CD4-positive, alpha-beta memory T cell (primary cell): ENCODE measurements at places on chromosomes 7 and 10. TPM values are rescaled to one million over a fixed set of nuclear protein-coding genes. Genes with fewer than 3 reads are reported as not detected.

- H3K4me1 ChIP-seq, result no peaks in the 10 kb centered on the region
- no peak for DNase-seq
- no peaks in the 10 kb centered on the region for H3K27me3 ChIP-seq
- H3K36me3 ChIP-seq, result no peaks in the 10 kb centered on the region
- H3K4me3 ChIP-seq, result no peak overlapping the region
Observed at GRCh38 chr10:12909836-12910185, 91.7 kb downstream of the CCDC3 start.

DNA sequence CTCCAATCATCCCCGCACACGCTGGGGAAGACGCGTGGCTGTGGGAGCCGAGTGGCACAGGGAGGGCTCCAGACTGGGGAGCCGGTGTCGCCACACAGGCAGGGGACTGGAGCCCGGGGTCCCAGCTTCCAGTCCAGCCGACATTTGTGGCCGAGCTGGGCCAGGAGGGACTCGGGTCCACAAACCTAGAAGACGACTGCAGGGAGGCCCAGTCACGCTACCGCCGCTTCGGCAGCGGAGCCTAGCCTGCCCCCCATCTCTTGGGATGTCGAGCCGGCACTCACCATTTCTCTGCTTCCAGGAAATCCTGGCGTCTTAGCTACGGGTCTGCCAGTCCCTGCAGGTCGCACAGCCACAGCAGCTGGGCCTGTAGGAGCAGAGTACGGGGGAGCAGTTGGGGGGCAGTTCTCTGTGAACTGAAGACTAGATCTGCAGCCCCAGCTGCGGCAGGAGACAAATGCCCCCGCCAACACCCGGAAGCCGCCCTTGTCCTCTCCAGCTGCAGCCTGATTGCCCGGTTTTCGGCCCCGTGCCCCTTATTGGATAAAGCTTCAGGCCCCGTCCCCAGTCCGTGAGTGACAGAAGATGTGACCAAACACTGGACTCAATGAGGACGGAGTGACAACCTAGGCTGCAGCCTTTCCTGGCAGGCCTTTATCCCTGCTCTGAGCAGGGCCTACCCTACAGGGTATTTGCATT, 270.7 kb downstream of the ZNF33B start:
- no peaks in the 10 kb centered on the region for H3K36me3 ChIP-seq
- peak; percentile 18 for DNase-seq
- H3K4me3 ChIP-seq, result no peak overlapping the region
- no peaks in the 10 kb centered on the region for H3K27me3 ChIP-seq

GRCh38 chr7:41979834-41980307, 257.1 kb downstream of the GLI3 start:
- no peak overlapping the region for H3K4me3 ChIP-seq
- no peaks in the 10 kb centered on the region for H3K4me1 ChIP-seq
- no peaks in the 10 kb centered on the region for H3K27me3 ChIP-seq
- no peak overlapping the region for H3K27ac ChIP-seq

DNA sequence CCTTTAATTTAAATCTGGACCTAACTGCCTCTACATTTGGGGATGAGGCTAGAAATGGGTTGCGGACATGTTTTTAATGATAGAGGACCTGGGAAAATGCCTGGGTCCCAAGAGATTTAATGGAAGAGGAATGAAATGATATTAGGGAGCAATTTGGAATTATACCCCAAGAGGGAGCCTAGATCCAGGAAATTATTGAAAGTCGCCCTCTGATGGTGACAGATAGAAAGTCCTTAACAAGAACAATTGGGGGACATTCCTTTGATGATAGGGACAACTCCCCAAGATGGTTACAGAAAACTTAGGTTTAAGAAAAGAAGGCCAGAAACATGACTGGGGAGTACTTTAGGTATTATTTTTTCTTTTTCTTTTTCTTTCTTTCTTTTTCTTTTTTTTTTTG, 9.5 kb upstream of the TSGA13 start:
- DNase-seq, result no peak
- H3K27ac ChIP-seq, result no peak overlapping the region
- H3K36me3 ChIP-seq, result no peaks in the 10 kb centered on the region
- H3K4me3 ChIP-seq, result no peak overlapping the region
- no peaks in the 10 kb centered on the region for H3K4me1 ChIP-seq

- no peak overlapping the region for H3K4me3 ChIP-seq
- H3K4me1 ChIP-seq, result no peaks in the 10 kb centered on the region
- no peaks in the 10 kb centered on the region for H3K36me3 ChIP-seq
- DNase-seq, result no peak
- no peaks in the 10 kb centered on the region for H3K27me3 ChIP-seq
- no peak overlapping the region for H3K27ac ChIP-seq
Observed at GRCh38 chr7:132092106-132092505, 484.2 kb downstream of the PLXNA4 start.

- H3K36me3 ChIP-seq, result no peaks in the 10 kb centered on the region
- H3K27ac ChIP-seq, result no peak overlapping the region
- no peaks in the 10 kb centered on the region for H3K27me3 ChIP-seq
- H3K4me1 ChIP-seq, result no peaks in the 10 kb centered on the region
Observed at GRCh38 chr7:157312941-157313340, 23.9 kb upstream of the DNAJB6 start.

DNA sequence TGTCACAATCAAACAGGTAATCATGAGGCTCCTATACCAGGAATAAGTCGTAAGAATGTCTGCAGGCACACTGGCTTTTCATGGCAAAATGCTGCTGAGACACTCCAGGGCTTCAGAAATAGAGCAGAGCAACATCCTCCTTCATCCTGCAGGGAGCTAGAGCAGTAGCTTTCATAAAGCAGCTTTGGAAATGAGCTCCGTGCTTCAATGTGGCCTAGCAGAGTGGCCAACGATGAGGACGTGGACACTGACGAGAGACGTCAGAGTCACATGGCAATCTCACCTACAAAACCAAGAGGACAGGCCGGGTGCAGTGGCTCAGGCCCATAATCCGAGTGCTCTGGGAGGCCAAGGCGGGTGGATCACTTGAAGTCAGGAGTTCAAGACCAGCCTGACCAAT, 9.8 kb downstream of the COBL start:
- no peak for DNase-seq
- no peaks in the 10 kb centered on the region for H3K36me3 ChIP-seq
- no peaks in the 10 kb centered on the region for H3K27me3 ChIP-seq
- no peak overlapping the region for H3K27ac ChIP-seq

DNA sequence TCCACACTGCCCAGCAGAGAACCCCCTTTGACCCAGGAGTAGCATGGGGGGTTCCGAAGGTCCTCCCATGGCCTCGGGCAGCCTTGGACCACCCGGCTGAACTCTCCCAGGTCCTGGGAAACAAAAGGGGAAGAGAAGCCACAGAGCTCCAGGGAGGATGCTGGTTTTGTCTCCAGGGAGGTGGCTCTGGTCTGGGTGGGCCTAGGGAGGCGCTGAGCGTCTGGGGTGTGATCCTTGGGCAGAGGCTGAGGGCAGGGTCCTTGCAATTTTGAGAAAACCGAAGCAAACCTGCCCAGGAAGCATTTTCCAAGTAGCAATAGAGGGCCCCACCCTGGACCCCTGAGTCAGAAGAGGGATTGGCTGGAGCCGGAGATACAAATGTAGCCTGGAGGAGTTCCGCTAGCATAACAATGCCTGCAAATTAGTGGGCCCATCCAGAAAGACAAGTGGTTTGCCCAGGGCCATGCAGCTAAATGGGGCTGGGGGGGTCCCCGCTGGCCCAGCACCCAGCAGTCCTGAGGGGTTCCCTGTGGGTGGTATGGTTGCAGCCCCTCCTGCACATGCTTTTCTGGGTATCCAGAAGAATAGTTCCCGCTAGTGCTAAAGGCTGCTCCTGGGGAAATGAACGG, 2.0 kb downstream of the UTF1 start:
- no peak for DNase-seq
- H3K27me3 ChIP-seq, result peaks cover 4% of the 10 kb centered on the region
- H3K27ac ChIP-seq, result no peak overlapping the region
- H3K4me3 ChIP-seq, result no peak overlapping the region

GRCh38 chr10:126611303-126611702, 59.2 kb downstream of the C10orf90 start:
- H3K27ac ChIP-seq, result no peak overlapping the region
- DNase-seq, result no peak
- no peaks in the 10 kb centered on the region for H3K27me3 ChIP-seq
- H3K4me3 ChIP-seq, result no peak overlapping the region

GRCh38 chr7:75584354-75584753, 92.2 kb downstream of the SPDYE5 start:
- DNase-seq, result no peak
- no peaks in the 10 kb centered on the region for H3K27me3 ChIP-seq
- no peak overlapping the region for H3K4me3 ChIP-seq
- H3K36me3 ChIP-seq, result no peaks in the 10 kb centered on the region

DNA sequence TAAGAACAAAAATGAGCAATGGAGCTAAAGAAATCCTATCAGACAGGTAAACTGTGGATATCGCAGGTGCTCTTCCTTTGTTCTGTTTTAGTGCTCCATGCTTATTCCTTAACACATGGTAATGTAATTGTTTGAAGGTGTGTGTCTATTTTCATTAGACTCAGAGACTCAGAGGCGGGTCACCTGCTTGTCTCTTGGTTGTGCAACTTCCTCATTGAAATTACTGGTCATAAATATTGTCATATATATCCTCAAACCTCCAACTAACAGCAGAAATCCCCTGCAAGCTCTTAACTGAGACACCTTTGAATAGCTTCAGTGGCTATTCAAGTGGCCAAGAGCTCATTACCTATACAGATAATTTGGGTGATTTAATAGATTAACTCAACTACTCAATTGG, 177.2 kb downstream of the PTN start:
- H3K4me3 ChIP-seq, result no peak overlapping the region
- DNase-seq, result no peak
- no peak overlapping the region for H3K27ac ChIP-seq
- no peaks in the 10 kb centered on the region for H3K4me1 ChIP-seq

GRCh38 chr10:80585812-80586211, 48.1 kb downstream of the SH2D4B start:
- DNase-seq, result no peak
- H3K27ac ChIP-seq, result no peak overlapping the region
- no peaks in the 10 kb centered on the region for H3K4me1 ChIP-seq
- no peaks in the 10 kb centered on the region for H3K36me3 ChIP-seq

GRCh38 chr10:89022734-89023133, 32.1 kb downstream of the FAS start:
- no peaks in the 10 kb centered on the region for H3K27me3 ChIP-seq
- no peak overlapping the region for H3K4me3 ChIP-seq
- no peak for DNase-seq
- H3K36me3 ChIP-seq, result peaks cover 22% of the 10 kb centered on the region

Gene ZCCHC24
- 1.9 TPM for total RNA-seq

Gene UPK3BL2
- 51.1 TPM for total RNA-seq

Gene CREB3L2
- total RNA-seq, result 41.3 TPM

Gene LBX1
- not detected for total RNA-seq

Gene NUP205
- 67.7 TPM for total RNA-seq
